ENCODE measurements at places on chromosomes 5 and 9.

DNA sequence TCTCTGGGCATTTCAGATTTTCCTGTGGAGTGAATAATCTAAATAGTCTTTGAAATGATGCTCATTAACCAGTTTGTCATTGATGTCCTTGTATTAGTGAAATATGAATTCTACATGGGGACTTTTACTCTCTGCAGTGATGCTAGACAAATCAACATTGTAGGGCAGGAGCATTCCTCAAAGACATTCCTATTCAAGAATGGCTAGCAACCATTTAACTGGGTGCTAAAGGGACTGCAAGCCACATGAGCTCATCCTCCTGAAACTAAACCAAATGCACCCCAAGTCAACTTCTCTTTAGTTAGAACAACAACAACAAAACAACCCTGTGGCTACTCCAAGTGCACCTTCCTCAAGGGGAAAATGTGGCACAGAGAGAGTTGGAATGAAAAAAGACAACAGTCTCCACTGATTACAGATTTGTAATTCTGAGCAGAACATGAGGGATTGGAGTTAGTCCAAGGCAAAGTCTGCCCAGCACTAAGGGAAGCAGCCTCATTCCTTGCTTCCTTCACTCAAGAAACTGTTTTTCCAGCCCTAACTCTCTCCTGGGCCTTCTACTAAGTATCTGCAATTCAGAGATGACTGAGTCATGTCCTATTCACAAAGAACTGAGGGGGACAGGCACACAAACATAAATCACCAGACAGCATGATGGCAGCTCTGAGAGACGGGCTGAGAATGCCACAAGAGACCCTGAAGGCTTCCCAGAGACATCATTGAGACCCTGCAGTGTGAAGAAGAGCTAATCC is 82.0 kb upstream of the WWC1 start:
- DNase-seq, result no peak

DNA sequence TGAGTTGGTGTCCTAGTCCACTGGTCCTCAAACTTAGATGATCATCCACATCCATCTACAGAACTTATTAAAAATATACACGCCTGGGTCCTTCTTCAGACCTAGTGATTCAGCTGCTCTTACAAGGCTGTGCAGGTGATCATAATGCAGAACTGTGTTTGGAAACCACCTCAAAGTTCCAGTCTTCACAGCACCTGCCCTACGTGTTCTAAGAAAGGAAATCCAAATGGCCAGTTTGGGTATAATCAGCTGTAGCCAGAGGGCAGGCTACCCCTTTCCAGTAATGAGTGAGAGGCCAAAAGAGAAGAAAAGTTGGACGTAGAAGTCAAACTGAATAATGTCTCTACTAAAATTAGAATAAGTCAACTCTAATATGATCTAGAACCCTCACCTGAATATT is 15.4 kb downstream of the REEP5 start:
- DNase-seq, result no peak

- no peak for DNase-seq
These were observed 30.7 kb downstream of the FOCAD start for GRCh38 chr9:20714442-20715415.

GRCh38 chr5:43041669-43042175 is 1.6 kb upstream of the ANXA2R start:
- DNase-seq, result peak; percentile 88

DNA sequence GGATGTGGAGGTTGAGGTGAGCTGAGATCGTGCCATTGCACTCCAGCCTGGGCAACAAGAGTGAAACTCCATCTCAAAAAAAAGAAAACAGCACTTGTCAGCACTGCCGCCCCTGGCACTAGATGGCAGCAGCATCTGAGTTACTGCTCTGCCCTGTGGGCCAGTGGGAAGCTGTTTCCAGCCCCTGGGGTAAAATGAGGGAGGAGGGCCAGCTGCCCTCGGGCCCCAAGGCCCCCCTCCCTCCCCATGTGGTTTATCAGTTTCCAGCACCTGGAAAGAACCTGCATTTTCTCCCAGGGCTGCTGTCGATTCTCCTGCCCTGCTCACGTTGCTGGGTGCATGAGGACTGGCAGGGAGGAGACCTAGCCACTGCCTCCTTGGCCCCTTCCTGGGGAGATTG is 13.2 kb upstream of the CEL start:
- DNase-seq, result peak; percentile 30

DNA sequence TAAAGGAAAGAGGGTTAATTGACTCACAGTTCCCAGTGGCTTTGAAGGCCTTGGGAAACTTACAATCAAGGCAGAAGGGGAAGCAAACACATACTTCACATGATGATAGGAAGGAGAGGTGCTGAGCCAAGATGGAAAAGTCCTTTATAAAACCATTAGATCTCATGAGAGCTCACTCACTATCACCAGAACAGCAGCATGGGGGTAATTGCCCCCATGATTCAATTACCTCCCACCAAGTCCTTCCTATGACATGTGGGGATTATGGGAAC is 99.7 kb downstream of the PTTG1 start:
- DNase-seq, result no peak

DNA sequence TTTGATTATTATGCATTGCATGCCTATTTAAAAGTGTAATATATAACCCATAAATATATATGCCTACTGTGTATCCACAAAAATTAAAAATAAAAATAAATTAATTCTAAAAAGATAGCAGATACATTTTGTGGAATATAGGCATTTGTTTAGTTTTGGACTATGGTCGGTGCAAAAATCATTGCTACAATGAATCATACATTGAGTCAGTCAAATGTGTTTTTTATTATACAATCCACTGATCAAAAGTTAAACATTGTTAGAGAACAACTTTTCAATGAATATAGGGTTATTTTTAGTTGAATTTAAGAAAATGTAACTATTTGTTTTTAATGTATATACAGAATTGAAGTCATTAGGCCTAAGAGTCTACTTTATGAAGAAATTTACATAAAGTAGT is 885.9 kb downstream of the EFNA5 start:
- DNase-seq, result no peak

DNA sequence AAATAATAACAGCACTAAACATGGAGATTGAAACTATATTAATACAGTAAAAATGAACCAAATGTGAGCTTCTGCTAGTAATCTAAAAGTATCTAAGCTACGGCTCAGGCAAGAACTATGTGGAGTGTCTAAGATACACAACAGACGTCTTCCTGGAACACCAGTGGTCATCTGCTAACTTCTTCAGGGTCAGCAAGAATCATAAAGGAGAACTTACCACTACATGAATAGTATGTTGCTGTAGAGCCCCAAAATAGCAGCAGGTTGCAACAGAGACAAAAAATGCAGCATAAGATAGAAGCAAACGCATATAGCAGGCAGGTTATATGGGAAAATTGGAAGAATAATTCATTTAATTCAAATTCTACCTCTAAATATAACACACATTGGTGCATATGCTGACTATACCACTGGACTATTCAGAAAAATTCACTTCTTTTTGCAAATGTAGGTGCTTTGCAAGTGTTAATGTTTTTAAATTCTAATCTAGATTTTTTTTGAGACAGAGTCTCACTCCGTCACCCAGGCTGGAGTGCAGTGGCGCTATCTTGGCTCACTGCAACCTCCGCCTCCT is 27.1 kb downstream of the DCTN4 start:
- DNase-seq, result no peak

DNA sequence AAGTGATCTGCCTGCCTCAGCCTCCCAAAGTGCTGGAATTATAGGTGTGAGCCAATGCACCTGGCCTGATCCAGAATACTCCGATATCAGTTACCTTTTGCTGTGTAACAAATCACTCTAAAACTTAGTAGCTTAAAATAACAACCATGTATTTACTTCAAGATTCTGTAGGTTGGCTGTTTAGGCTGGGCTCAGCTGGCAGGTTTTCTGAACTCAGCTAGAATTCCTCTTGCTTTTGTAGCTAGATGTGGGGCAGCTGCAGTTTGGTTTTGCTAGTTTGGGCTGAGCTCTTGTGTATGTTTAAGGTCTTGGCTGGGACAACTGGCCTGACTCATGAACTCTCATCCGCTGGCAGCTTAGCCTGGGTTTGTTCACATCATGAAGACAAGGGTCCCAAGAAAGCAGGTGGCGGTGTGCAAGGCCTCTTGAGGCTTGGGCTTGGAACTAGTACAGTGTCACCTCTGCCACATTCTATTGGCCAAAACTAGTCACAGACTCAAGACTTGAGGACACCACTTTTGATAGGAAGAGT is 138.3 kb upstream of the SHB start:
- DNase-seq, result no peak

- DNase-seq, result no peak
These were observed 13.6 kb downstream of the ZBTB43 start for GRCh38 chr9:126818482-126818881.

GRCh38 chr5:135153661-135154060 is 119.6 kb upstream of the PITX1 start:
- DNase-seq, result no peak

DNA sequence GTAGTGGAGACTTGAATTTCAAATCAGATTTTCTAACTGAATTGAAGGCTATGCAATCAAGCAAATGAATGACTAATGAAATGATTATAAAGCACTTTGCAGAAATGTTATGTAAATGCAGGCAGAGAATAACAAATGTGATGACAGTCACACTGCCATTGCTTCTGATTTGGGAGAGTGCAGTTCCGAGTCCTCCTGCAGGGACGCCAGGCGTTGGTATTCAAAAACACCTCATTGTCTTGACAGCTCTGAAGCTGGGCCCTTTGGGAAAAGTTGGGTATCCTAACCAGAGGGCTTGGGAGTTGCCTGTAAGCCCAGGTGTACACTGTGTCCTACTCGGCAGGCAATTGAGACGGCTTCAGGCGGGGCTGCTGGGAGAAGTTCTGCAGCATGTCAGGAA is 57.9 kb downstream of the C5orf15 start:
- DNase-seq, result no peak

GRCh38 chr9:89351584-89352300 is 33.4 kb downstream of the SECISBP2 start:
- no peak for DNase-seq
